ENCODE measurements at places on chromosomes 12 and 14.

DNA sequence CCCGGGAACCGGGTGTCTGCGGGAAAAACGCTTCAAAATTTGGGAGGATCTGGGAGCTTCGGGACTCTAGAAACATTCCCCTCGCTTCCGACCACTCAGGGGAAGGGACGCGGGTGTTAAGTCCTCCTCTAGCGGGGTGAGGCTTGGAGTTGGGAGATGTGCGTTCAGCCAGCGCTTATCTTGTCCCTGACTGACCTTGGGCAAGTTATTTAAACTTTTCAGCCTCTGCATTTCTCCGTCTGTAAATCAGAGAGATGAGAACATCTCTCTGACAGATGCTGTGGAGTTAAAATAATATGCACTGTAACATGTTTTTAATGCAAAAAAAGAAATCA is 76.9 kb upstream of the ANO4 start:
- no peak for DNase-seq

DNA sequence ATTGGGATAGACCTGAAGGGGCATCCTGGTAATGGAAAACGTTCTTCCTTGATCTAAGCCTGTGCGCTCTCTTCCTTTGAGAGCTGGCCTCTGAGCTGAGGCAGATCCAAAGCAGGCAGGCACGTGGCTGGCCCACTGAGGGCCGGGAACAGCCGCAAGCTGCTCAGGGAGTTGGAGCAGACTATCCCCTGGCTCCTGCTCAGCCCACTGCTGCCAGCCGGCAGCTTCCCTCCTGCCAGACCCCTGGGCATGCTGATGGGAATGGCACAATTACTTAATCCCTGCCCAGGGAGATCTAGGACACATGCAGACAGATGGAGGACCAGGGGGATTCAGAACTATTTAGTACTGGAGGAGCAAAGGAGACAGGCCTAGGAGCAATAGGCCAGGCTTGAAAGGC is 14.4 kb downstream of the NEUROD4 start:
- no peak for DNase-seq

DNA sequence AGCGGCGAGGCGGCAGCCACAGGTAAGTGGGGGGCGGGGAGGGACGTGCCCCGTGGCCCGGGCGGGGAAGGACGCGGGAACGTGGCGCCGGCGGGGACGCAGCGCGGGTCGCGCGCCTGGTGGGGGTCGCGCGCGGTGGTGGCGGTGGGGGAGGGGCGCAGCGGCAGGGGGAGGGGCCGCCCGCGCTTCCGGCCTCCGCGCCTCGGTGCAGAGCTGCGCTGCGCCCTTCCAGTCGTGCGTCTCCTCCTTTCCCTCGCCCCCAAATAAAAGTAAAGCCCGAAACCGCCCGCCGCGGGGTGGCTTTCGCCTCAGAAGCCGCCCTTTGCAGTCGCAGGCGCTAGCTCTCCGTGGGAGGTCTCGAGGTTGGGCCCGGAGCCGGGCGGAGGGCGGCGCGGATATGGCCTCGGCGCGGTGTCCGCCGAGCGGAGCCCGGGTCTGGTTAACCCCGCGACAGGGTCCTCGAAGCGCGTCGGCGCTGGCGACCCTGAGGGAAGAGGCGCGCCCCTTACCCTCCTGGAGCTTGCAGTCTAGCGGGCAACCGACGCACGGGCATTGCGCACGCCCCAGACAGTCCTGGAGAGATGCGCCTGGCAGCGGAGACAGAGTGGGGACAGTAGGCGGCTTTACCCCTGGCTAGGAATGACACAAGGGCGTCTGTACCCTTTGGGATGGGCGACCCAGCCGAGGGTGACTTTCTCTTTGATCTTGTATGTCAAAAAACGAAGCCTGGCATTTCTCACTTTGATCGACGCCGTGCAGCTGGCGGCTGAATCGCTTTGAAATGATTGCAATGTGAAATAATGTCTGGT is 589 bp downstream of the ATF1 start:
- peak; percentile 78 for DNase-seq

DNA sequence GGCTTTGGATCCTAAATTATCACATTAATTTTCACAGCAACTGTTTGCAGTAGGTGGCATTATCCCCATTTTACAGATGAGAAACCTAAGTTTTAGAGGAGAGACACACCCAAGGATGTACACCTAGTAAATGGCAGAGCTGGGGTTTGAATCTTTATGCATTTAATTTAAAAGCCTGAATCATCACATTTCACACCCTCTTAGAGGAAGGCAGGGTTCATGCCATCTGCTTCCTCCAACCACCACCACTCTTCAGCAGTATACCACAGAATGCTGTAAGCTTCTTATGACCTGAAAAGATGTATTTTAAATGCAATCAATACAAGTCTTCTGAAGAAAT is 90.3 kb downstream of the CRADD start:
- no peak for DNase-seq

DNA sequence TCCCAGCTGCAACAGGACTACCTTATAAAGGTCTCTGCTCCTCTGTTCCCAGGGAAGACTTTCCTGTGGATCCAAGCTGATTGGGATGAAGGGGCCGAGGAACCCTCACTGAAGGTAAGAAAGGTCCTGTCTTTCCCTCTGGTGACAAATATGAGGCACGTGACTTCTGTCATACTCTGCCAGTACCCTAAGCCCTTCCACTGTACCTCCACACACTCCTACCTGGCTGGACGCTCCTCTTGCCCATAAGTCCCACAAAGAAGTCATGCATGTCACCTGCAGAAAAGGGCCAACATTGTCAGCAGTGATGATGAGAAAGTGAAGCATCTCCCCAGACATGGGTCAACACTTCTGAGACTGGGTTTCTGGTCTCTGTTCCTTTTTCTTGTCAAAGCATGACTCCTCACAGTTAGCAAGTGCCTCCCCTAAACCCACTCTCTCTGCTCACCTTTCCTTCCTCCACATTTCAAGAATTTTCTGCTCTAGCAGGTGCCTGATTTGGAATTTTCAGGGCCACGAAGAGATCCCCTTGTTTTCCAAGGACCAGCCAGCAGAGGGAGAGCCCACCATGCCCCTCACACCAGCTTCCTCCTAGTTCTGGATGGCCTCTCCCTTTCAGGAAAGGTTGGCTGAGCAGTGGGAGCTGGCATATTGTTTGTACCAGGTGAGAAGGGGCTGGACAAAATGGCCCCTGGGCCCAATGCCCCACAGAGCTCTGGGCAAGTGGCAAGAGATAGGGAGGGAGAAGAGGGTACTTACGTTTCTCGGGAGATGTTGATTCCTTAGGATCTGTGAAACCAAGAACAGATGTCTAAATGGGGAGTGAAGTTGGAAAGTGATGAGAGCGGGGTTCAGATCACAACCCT is 3.5 kb downstream of the TAC3 start:
- no peak for DNase-seq

DNA sequence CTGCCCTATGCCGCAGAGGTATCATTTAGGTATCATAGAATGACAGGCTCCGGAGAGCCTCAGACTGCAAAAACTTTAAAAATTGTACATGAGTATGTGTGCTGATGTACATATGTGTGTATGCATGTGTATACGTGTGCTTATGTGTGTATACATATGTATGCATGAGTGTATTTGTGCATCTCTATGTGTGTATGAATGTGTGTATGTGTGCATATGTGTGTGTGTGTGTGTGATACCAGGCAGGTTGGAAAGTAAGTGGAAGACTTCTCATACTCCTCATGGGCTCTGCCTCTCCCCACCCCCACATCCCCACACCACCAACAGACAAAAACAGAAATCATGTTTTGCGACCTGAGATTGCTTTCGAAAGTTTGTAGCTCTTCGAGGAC is 621 bp upstream of the TMEM117 start:
- DNase-seq = no peak

DNA sequence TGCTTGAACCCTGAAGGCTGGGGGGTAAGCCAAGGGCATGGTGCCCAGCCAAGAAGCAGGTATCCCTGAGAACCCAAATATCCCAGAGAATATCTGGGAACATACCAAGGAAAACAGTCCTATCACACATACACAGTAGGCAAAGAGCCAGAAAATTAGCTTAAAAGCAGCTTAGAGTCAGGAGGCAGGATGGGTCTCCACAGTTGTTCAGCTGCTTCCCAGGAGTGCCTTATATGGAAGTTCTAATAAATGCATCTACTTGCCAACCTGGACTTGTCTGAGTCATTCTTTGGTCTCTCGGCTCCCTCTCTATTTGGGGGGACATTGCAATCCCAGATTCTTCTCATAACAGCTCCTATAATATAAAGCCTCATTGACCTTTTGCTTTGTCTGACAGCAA is 9.0 kb upstream of the GPR135 start:
- no peak for DNase-seq

GRCh38 chr12:4036671-4037271 is 163.6 kb upstream of the PARP11 start:
- DNase-seq = no peak

DNA sequence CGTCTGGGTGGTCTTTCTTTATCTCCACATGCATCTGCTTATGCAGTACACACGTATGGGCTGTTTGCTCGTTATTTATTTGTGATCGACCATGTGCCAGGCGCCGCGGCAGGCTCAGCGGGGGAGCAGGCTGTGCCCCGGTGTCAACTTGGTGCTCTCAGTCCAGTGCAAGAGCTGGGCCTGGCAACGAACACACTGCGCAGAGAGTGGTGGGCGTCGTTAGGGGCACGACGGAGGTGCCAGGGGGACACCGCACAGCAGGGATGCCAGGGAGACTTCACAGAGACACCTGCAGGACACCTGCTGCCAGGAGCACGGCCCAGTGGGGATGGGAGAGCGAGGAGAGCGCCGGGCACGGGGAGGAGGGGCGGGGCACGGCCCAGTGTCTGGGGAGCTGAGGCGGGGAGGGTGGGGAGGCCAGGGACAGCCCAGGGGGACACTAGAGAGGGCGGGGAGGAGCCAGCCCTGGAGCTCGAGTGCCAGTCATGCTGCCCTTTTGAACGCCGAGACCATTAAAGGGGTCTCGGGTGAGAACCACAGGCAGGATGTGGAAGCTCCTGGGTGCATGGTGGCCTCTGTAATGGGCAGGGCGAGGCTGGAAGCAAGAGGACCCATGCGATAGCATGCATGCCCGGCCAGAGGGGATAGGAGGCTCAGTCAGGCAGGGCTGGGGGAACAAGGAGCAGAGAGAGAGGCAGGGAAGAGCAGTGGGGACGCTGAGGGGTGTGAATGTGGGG is 652 bp upstream of the LRCOL1 start:
- DNase-seq = no peak

DNA sequence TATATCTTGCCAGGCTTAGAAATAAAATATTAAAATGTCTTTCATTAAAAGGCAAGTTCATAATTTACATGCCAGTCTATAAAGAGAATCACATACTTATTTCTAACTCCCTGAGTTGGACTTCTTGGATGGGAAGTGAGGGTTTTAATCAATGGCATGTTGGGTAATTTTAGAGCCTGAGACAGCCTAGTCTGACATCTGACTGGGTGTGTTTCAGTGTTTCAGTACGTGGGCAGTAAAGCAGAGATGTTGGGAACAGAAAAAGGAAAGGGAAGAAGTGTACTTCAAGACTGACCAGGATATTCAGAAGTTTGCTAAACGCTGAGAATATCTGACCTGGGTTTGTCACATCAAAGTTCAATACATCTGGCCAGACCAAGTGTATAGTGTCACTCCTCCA is 171.8 kb downstream of the BTG1 start:
- DNase-seq = no peak

DNA sequence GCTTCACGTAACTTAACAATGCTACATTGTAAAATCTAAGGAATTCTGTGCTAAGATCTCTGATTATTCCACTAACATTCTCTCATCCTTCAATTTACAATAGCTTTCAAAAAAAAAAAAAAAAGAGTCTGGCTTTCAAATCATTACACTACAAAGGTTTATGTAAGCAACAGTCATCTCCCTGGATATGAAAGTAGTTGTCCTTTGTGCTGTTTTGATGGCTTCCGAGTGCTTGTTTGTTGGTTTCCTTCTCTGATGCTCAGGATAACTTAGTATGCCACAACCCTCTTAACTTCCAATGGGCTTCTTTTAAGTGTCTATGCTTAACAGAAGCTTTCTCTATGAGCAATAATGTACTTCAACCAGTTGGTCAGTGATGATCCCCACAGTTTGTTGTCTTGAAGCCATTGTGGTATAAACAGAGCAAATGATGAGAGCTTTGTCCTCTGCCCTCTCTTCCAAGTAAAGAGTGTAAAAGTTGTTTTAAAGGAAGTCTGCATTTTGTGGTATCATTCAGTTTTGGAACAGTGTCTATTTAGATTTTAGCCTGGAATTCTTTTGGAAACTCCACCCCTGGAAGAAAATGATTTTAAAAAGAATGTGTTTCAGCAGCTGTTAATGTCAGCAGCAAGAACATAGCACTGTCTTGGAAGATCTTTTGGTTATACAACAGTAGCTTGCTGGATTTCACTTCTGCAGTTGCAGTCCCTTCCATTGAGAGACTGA is 396.1 kb upstream of the RGS6 start:
- DNase-seq = no peak

DNA sequence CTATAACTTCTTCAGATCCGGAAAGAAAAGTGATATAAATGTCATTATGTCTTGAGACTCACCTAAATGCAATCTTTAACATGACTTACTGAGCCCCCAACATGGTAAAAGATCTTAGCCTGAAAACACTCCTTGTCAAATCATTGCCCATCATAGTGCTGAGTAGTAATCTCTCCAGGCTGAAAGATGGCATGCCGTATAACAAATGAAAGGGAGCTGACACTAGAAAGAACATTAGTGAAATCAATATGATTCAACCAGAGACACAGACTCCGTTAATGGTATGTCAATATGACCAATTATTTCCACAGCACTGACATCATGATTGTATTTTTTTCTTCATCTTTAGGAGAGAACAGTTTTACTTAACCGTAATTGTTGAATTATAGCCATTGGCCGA is 54.4 kb downstream of the BICD1 start:
- no peak for DNase-seq

GRCh38 chr12:68853396-68854077 is 45.6 kb downstream of the MDM2 start:
- no peak for DNase-seq

DNA sequence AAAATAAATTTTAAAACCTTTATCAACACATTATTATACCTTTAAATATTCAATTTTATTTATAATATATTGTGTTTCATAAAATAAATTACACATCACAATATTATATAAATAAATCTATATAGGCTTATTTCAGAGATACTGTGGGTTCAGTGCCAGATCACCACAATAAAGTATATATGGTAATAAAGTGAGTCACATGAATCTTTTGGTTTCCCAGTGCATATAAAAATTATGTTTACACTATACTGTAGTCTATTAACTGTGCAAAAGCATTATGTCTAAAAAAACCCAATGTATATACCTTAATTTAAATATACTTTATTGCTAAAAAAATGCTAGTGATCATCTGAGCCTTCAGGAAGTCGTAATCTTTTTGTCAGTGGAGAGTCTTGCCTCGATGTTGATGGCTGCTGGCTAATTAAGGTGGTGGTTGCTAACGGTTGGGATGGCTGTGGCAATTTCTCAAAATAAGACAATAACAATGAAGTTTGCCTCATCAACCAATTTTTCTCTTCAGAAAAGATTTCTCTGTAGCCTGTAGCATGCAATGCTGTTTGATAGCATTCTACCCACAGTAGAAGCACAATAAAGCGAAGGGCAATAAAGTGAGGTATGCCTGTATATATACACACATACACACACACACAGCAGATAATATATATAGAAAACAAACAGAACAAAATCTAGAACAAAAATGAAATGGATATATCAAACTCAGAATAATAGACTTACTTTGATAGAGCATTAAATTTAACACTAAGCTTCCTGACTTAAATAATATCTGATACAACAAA is 32.4 kb downstream of the CCDC59 start:
- DNase-seq = no peak
